ENCODE measurements at places on chromosomes 1 and 21. TPM values are rescaled to one million over a fixed set of nuclear protein-coding genes. Genes with fewer than 3 reads are reported as not detected.

DNA sequence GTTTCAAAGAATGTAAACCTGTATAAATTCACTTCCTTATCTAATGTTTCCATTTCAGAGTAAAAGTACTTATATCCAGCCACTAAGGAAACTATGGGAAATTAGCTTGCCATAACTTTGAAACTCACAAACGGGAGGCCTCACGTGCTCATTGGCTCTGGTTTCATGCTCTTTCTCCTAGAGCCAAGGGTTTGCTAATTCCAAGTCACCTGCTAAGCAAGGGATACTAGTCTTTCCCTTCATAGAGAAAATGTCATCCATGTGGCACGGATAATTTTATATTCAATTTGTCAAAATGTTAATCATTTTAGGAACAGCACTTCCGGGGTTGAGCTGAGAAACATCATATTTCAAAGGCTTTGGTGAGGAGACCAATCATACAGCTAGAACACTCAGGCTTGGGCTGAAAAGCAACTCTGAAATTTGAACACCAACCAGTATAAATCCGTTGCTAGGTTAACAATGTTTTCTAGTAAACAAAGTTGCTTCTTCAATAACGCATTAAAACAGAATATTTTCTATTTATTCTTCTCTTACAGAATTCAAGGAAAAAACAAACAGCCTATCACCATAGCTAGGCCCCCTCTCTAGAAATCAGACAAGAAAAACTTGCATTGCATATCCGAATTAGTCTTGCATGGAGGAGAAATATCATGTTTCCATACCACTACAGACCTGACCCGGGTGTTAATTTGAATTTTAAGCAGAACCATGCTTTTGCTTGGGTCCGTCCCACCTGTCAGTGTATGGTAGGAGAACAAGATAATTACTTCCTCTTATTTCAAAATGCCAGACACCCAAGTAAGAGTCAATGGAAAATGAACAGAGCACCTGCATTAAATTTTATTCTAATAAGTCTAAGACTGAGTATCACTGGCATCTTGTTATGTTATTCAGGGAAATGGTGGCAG lies 196.1 kb upstream of the ESRRG start:
- H3K36me3 ChIP-seq = no peaks in the 10 kb centered on the region
- H3K4me1 ChIP-seq = no peaks in the 10 kb centered on the region
- DNase-seq = no peak
- H3K4me3 ChIP-seq = no peak overlapping the region
- H3K27me3 ChIP-seq = no peaks in the 10 kb centered on the region

DNA sequence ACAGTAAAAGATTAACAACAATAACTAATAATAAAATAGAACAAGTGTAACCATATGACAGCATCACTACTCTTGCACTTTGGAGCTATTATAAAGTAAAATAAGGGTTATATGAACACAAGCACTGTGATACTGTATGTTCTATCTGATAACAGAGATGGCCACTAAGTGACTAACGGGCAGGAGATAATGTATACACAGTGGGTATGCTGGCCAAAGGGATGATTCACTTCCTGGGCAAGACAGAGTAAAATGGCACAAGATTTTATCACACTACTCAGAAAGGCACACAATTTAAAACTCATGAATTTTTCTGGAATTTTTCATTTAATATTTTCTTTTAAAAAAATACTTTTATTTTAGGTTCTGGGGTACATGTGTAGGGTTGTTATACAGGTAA lies 12.3 kb downstream of the SLC9C2 start:
- H3K27me3 ChIP-seq = no peaks in the 10 kb centered on the region
- H3K4me1 ChIP-seq = no peaks in the 10 kb centered on the region
- DNase-seq = no peak
- H3K27ac ChIP-seq = no peak overlapping the region

GRCh38 chr21:46431448-46431847 lies 27.2 kb upstream of the DIP2A start:
- peaks cover 60% of the 10 kb centered on the region for H3K36me3 ChIP-seq
- H3K4me3 ChIP-seq = no peak overlapping the region
- H3K27me3 ChIP-seq = no peaks in the 10 kb centered on the region
- no peak for DNase-seq

GRCh38 chr1:41673378-41673777 lies 188.9 kb upstream of the EDN2 start:
- H3K27ac ChIP-seq = no peak overlapping the region
- no peaks in the 10 kb centered on the region for H3K36me3 ChIP-seq
- H3K4me3 ChIP-seq = no peak overlapping the region
- no peak for DNase-seq
- no peaks in the 10 kb centered on the region for H3K4me1 ChIP-seq
- H3K27me3 ChIP-seq = no peaks in the 10 kb centered on the region

GRCh38 chr1:30749691-30750583 lies 7.6 kb downstream of the LAPTM5 start:
- no peaks in the 10 kb centered on the region for H3K27me3 ChIP-seq
- no peak overlapping the region for H3K27ac ChIP-seq
- DNase-seq = no peak
- no peak overlapping the region for H3K4me3 ChIP-seq

- peaks cover 9% of the 10 kb centered on the region for H3K27me3 ChIP-seq
- no peak overlapping the region for H3K4me3 ChIP-seq
- peaks cover 8% of the 10 kb centered on the region for H3K36me3 ChIP-seq
These were observed 1.1 kb downstream of the RGS16 start for GRCh38 chr1:182602935-182603645.

DNA sequence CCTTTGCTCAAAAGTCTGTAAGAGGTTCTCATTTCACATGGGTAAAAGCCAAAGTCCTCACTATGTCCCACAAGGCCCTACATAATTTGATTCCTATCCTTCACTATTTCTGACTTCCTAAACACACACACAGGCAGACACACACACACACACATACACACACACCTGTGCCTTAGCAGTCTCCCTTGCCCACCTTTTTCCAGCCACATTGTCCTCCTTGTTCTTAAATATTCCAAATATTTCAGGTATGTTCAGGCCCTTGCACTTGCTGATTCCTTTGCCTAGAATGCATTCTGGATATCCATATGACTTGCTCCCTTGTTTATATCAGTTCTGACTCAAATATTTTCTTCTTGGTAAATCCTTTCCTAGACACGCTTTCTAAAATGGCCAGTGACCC lies 54.6 kb downstream of the NTNG1 start:
- H3K36me3 ChIP-seq = no peaks in the 10 kb centered on the region
- H3K27ac ChIP-seq = peak overlapping the region; percentile 40
- DNase-seq = peak; percentile 55
- peaks cover 8% of the 10 kb centered on the region for H3K4me1 ChIP-seq
- no peak overlapping the region for H3K4me3 ChIP-seq
- no peaks in the 10 kb centered on the region for H3K27me3 ChIP-seq

GRCh38 chr1:53890522-53890941 lies 935 bp upstream of the YIPF1 start:
- peak overlapping the region; percentile 93 for H3K4me3 ChIP-seq
- no peak for DNase-seq
- H3K27me3 ChIP-seq = no peaks in the 10 kb centered on the region

- H3K27me3 ChIP-seq = no peaks in the 10 kb centered on the region
- peaks cover 7% of the 10 kb centered on the region for H3K4me1 ChIP-seq
These were observed 6.5 kb downstream of the SLAMF7 start for GRCh38 chr1:160745551-160745950.

GRCh38 chr1:61950418-61950817 lies 208.1 kb downstream of the PATJ start:
- no peaks in the 10 kb centered on the region for H3K4me1 ChIP-seq
- H3K27me3 ChIP-seq = no peaks in the 10 kb centered on the region
- DNase-seq = no peak
- H3K4me3 ChIP-seq = no peak overlapping the region
- H3K36me3 ChIP-seq = peaks cover 2% of the 10 kb centered on the region
- H3K27ac ChIP-seq = peak overlapping the region; percentile 24

DNA sequence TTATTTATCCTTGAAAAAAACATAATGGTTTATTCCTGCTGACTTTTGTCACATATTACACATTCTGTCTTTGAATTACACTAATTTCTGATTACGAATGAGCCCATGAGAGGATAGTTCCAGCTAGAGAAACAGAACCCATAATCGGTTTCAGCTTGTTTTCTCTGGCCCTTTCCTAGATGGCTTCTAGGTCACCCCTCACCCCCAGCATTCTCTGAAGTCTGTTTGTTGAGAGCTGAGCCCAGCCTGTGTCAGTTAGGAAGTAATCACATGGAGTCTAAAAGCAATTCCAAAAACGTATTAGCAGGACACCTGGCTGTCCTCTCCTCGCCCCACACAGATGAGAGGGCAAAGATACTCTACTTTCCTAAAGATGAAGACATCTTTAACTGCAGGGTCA lies 48.9 kb downstream of the KIAA1614 start:
- DNase-seq = no peak
- no peak overlapping the region for H3K4me3 ChIP-seq
- peaks cover 44% of the 10 kb centered on the region for H3K36me3 ChIP-seq
- H3K4me1 ChIP-seq = no peaks in the 10 kb centered on the region

GRCh38 chr21:37551993-37552355 lies 185.4 kb downstream of the DYRK1A start:
- DNase-seq = no peak
- H3K27ac ChIP-seq = no peak overlapping the region
- no peak overlapping the region for H3K4me3 ChIP-seq
- H3K27me3 ChIP-seq = no peaks in the 10 kb centered on the region
- H3K4me1 ChIP-seq = no peaks in the 10 kb centered on the region

DNA sequence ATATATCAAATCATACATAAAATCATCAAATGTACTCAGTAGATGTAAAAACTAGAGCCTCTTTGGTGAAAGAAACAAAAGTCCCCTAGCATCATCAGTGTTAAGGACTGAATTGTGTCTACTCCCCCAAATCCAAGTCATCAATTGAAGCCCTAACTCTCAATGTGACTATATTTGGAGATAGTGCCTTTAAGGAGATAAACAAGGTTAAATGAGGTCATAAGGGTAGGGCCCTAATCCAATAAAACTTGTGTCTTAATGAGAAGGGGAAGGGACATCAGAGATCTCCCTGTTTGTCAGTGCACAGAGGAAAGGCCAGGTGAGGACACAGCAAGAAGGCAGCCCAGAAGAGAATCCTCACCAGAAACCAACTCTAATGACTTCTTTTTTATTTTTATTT lies 33.5 kb downstream of the USP24 start:
- no peak for DNase-seq
- no peaks in the 10 kb centered on the region for H3K27me3 ChIP-seq
- no peaks in the 10 kb centered on the region for H3K4me1 ChIP-seq
- no peak overlapping the region for H3K4me3 ChIP-seq
- peaks cover 8% of the 10 kb centered on the region for H3K36me3 ChIP-seq

GRCh38 chr1:229843627-229844238 lies 217.7 kb downstream of the URB2 start:
- H3K36me3 ChIP-seq = no peaks in the 10 kb centered on the region
- no peak for DNase-seq
- H3K4me1 ChIP-seq = no peaks in the 10 kb centered on the region
- no peaks in the 10 kb centered on the region for H3K27me3 ChIP-seq
- H3K4me3 ChIP-seq = no peak overlapping the region

GRCh38 chr1:206699626-206700025 lies 14.9 kb downstream of the MAPKAPK2 start:
- peaks cover 5% of the 10 kb centered on the region for H3K36me3 ChIP-seq
- no peak overlapping the region for H3K4me3 ChIP-seq
- H3K27me3 ChIP-seq = no peaks in the 10 kb centered on the region
- peaks cover 13% of the 10 kb centered on the region for H3K4me1 ChIP-seq
- DNase-seq = no peak

DNA sequence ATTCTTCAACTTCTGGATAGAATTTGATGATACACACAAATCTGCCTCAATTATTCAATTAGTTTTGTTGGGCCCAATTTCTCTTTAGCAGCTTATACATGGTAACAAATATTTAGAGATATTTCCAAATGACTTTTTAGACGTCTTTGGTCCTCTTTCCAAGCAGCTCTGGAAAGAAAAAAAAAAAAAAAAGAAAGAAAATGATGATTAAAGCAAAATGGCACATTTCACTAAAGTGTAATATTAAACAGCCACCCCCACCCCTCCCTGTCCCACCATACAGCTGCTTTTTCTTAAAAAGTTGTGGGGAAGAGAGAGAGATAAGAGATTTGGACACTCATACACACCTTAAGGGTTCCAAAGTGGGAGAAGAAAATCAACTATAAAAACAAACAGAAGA lies 977 bp downstream of the METTL18 start:
- peak overlapping the region; percentile 99 for H3K4me3 ChIP-seq
- no peaks in the 10 kb centered on the region for H3K4me1 ChIP-seq
- H3K36me3 ChIP-seq = peaks cover 1% of the 10 kb centered on the region
- H3K27ac ChIP-seq = no peak overlapping the region
- no peaks in the 10 kb centered on the region for H3K27me3 ChIP-seq

GRCh38 chr1:24992761-24993211 lies 62.7 kb upstream of the RUNX3 start:
- no peak overlapping the region for H3K4me3 ChIP-seq
- DNase-seq = no peak
- no peaks in the 10 kb centered on the region for H3K36me3 ChIP-seq

DNA sequence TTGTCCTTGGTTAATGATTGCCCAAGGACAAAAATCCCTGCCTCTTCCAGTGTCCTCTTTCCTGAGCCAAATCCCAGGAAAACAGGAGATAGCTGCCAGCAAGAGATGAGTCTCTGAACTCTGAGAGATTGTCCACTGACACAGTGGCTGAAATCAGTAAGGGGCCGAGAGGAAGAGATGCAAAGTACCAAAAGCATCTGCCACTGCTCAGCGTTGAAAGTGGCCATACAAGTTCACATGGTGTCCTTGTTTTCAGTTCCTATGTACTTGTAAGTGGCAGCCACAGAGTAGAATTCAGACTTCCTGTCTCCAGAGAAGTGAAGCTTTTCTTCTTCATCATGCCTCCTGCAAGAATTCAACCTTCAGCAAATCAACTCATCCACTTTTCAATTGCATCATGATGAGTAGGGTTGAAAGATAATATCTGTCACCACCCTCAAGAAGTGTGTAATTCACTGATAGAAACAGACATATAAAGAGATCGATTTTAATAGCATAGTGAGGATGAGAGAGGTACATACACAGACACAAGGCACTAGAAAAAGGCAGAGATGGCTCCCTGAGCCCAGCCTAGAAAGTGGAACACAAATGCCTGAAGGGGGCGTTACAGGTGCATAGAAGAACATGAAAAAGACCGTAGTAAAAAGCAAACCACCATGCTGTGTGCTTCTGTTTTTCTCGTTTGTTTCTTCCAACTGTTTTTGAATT lies 185.8 kb downstream of the MRPL39 start:
- H3K27ac ChIP-seq = no peak overlapping the region
- no peaks in the 10 kb centered on the region for H3K36me3 ChIP-seq
- DNase-seq = peak; percentile 44
- H3K27me3 ChIP-seq = no peaks in the 10 kb centered on the region

GRCh38 chr1:64129701-64130100 lies 73.7 kb upstream of the UBE2U start:
- no peak overlapping the region for H3K27ac ChIP-seq
- no peaks in the 10 kb centered on the region for H3K36me3 ChIP-seq
- DNase-seq = no peak
- no peak overlapping the region for H3K4me3 ChIP-seq
- H3K27me3 ChIP-seq = no peaks in the 10 kb centered on the region

The VCAM1 gene
- total RNA-seq = 0.07 TPM

The TDRD10 gene
- 0.31 TPM for total RNA-seq

The CTSE gene
- not detected for total RNA-seq

The GPR61 gene
- total RNA-seq = 0.24 TPM

The MRPS15 gene
- total RNA-seq = 111 TPM

The ANP32E gene
- 106 TPM for total RNA-seq

The CYB561D1 gene
- 6.5 TPM for total RNA-seq

The EGLN1 gene
- total RNA-seq = 8.4 TPM

The SHISA4 gene
- total RNA-seq = 8.1 TPM

The ELAPOR1 gene
- 1.1 TPM for total RNA-seq

The DYNLT5 gene
- 0.86 TPM for total RNA-seq

The LRRN2 gene
- total RNA-seq = 5.8 TPM

All from H9 (cell line).